Activated T-cell treated with anti-CD3 and anti-CD28 coated beads, Interleukin-2, amount 50 U/mL, for 24 hours (primary cell): ENCODE measurements at places on chromosomes 13 and 19.

DNA sequence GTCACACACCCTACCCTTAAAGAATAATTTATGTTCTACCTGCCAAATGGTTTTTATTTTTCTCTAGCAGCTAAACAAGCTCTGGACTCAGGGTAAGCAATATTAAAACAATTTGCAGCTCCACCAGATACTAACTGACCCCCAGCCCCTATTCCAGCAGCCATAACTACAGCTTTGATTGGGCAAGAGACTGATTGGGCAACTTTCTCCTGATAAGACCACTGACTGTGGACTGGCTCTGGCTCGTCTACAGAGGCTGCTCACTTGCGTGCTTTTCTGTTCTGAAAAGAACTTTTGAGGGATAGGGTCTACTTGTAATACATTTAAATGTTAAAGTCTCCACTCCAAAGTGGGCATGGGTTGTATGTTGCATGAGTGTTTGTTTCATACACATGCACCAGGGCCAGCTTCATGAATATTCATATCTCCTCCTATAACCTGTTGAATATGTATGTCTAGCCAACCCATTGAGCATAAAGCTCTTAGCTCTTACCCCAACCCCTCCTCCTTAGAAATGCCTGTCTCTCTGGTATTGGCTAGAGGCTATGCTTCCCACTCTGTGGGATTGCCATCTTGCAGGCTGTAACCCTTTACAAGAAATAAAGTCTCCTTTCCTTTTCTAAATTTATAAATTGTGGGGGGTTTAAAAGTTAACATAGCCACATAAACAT lies 19.9 kb downstream of the OR7A5 start:
- H3K4me1 ChIP-seq: no peaks in the 10 kb centered on the region
- H3K4me3 ChIP-seq: no peak overlapping the region
- no peak for DNase-seq

- H3K36me3 ChIP-seq: no peaks in the 10 kb centered on the region
- no peak overlapping the region for H3K4me3 ChIP-seq
- DNase-seq: no peak
- H3K27ac ChIP-seq: no peak overlapping the region
- H3K4me1 ChIP-seq: no peaks in the 10 kb centered on the region
Measured at GRCh38 chr13:32023698-32024097, 7.9 kb upstream of the FRY start.

GRCh38 chr19:54379187-54379678 lies 14.5 kb upstream of the LAIR1 start:
- H3K4me3 ChIP-seq: no peak overlapping the region
- DNase-seq: no peak

GRCh38 chr19:38888876-38889275 lies 10.5 kb downstream of the SIRT2 start:
- H3K27ac ChIP-seq: no peak overlapping the region
- no peaks in the 10 kb centered on the region for H3K27me3 ChIP-seq
- no peaks in the 10 kb centered on the region for H3K4me1 ChIP-seq
- no peak overlapping the region for H3K4me3 ChIP-seq
- no peak for DNase-seq

- peaks cover 7% of the 10 kb centered on the region for H3K27me3 ChIP-seq
- H3K4me1 ChIP-seq: no peaks in the 10 kb centered on the region
- H3K36me3 ChIP-seq: no peaks in the 10 kb centered on the region
Measured at GRCh38 chr13:109998684-109999533, 212.5 kb upstream of the IRS2 start.
